ENCODE measurements at places on chromosomes 2 and 18.

DNA sequence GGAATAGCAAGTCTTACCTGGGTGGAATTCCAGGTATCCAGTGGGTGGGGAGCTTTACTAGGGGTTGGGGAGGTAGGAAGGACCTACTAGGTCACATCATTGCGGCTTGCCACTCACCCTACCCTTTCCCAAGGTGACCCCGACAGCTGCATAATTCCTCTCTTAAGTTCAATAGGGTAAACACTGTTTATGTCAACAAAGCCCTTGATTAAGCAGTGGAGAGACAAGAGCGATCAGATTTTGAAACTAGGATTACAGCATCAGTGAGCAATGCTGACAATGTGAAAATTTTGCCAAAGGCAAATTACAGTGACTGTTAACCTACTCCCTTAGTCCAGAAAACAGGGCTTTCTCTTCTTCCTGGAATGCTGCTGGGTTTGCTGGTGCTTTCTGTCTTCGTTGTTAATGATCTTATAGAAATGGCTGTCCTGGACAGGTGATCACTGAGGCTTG is 14.5 kb downstream of the SLC19A3 start:
- DNase-seq, result no peak

- DNase-seq, result no peak
Observed at GRCh38 chr2:241904011-241904718, 34.6 kb downstream of the RTP5 start.

- DNase-seq, result no peak
Observed at GRCh38 chr2:102050854-102051391, 59.2 kb downstream of the IL1R2 start.

GRCh38 chr2:17643031-17643615 is 102.6 kb downstream of the VSNL1 start:
- DNase-seq, result peak; percentile 36

- no peak for DNase-seq
Observed at GRCh38 chr18:3689986-3690763, 240.2 kb downstream of the TGIF1 start.

DNA sequence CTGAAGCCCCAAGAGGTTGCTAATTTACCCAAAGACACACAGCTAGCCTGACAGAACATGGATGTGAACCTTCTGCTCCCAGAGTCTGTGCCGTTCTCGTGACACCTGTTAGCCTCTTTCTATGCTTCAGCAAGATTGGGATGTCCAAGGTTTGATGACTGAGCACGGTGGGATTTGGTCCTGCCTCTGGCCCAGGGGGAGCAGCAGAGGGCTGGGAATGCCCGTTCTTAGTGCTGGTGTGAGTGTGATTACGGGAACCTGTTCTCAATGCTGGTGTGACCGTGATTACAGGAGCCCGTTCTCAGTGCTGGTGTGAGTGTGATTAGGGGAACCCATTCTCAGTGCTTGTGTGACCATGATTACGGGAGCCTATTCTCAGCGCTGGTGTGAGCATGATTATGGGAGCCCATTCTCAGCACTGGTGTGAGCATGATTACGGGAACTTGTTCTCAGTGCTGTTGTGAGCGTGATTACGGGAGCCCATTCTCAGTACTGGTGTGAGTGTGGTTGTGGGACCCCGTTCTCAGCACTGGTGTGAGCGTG is 67.3 kb upstream of the SNTG2 start:
- no peak for DNase-seq

DNA sequence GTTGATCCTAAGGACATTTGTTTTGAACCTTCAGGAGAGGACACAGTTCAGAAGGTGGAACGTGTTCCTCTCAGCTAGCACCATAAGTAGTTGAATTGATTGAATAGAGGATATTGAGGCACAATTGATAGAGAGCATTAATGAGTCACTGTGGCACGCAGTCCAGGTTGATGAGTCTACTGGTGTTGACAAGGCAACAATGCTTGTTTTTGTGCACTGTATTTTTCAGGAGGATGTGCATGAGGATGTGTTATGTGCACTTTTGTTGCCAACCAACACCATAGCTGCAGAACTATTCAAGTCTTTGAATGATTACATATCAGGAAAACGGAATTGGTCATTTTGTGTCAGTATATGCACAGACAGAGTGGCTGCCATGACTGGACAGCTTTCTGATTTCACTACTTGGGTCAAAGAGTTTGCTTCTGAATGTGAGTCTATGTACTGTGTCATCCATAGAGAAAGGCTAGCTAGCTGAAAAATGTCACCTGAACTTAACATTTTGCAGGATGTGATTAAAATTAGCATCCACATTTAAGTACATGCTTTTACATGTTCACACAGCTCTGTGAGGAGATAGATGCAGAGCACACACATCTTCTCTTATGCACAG is 140.1 kb upstream of the B3GNT2 start:
- DNase-seq, result no peak

DNA sequence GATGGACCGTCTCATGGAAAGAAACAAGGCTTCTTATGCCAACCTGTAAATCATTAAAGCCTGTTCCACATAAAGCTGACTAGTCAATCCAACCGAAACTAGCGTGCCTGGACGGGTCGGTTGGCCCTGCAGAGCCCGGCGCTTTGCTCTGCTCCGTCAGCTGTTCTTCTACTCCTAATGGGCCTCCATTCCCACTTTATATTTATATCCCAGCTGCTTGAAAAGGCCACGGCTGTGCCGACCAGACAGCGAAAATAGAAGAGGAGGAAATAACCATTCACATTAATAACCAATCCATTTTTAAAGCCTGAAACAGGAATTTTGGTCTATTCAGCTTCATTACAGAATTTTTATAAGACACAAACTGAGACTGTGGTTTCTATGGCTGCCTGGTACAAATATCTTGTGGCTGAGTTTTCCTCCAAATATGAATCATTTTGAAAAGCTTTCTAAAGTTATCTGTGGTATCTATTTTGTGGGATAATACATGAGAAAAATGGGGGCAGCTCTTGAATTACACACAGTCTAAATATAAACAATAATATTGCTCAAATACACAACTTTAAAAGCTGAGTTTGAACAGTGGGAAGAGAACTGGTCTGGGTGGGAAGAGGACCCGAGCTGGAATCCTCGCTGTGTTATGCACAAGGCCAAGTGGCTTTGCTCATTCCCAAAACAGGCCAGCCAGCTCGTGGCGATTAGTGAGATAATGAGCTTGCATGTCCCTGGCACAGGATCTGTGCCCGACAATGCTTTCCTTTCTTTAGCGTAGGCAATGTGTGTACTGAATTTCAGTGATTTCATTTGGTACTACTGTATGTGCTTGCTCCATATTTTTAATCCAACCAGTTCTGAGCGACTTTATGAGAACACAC is 10.5 kb upstream of the FAM124B start:
- DNase-seq, result no peak

- DNase-seq, result no peak
Observed at GRCh38 chr2:7479603-7480002, 562.4 kb downstream of the RNF144A start.

- DNase-seq, result no peak
Observed at GRCh38 chr18:77320971-77321559, 71.4 kb downstream of the GALR1 start.

DNA sequence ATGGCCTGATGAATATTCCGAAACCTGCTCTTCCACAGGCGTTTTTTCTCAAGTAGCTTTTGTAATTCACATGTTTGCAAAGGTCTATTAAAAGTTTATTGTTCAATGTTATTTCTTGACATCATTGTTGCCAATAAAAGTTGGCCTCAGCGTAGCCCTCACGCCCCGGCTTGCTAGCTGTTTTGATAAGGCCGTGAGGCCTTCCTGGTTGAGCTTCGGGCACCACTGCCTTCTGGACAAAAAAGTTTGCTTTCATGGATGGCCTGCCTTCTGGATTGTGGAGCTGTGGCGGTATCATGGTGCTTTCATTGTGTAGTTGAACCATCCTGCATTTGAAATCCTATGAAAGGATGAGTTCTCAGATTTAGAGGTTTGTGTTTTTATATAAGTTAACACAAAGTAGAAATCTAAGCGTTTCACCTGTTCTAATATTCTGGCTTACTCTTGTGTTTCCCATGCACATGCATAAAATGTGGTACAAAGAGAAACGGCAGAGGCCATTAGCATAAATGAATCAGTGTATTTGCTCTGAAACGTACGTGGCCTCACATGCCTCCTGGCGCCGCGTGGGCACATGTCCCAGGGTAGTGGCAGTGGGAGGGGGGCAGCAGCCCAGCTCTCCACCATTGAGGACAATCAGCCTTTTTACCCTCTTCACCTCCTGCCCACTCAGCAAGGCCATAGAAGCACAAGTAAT is 134.5 kb downstream of the NCK2 start:
- DNase-seq, result no peak

DNA sequence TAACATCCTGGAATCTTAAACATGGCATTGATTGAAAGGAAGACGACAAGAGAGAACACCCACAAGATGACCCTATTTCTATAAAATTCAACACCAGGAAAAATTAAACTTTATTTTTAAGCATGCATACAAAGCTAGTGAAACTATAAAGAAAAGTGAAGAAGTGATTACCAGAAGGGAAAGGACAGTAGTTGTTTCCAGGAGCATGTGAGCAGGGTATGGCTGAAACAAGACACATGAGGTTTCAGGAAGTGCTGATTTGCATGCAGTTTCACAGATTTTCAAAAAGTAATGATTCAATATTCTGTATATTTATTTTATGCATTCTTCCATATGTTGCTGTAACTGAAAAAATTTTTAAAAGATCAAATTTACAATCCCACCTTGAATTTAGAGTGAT is 24.6 kb upstream of the DAW1 start:
- DNase-seq, result no peak

DNA sequence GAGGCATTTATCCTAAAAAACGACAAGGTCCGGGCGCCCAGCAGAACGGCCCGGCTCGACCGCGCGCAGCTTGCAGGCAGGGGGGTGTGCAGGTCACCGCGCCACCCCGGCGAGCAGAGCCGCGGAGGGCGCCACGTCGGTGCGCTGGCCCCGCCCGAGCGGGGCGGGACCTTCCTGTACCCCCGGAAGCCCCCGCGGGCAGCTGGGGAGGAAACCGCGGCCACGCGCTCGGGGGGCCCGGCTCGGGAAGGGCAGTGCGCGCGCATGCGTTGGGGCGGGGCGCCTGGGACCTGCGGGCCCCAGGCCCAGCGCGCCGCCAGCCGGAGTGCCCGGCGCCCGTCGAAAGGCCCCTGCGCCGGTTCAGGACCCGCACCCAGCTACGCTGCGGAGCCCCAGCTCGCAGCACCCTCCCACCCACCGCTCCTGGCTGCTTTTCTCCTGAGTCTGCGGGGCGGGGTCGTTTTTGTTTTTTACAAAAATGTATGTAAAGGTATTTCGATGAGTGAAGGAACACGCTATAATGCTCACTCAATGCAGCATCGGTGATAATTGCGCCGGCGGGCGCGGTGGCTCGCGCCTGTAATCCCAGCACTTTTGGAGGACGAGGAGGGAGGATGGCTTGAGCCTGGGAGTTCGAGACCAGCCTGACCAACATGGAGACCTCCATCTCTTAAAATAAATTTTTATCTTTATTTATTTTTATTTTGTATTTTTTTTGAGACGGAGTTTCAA is 47.7 kb upstream of the POMC start:
- no peak for DNase-seq

GRCh38 chr2:24969784-24970183 is 2.0 kb downstream of the DNAJC27 start:
- no peak for DNase-seq

DNA sequence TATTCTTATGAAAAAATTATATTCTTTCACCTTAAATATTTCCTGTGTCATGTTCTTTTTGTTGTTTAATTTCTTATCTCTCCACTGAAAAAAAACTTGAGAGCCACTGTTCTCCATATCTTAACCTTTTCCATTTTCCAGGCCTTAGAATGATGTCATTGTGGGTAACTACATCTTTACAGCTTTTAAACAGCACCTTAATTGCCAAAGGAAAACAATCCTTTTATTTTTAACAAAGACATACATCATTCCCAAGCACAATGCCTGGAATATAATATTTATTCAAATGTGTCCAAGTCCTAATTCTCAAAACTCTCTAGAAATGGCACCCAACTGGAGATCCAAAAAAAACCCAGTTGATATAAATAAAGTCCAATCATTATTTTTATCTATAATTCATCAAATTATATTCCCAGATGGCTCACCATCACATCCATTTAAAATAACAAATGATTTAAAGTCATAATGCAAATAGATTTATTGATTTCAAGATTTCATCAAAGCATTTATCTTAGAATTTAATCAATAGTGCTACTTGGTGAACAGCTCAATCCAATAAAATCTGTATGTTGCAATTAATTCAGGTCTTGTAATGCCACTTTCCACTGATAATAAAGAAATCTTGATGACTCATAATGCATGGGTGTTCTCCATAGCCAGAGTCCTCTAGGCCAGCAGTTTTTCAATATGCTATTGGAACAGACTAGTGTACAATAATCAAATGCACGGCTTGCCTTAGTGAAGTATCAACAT is 107.1 kb upstream of the MAPRE2 start:
- DNase-seq, result no peak

GRCh38 chr2:231241755-231242507 is 43.5 kb downstream of the ARMC9 start:
- no peak for DNase-seq

GRCh38 chr18:75213611-75214331 is 3.2 kb downstream of the TSHZ1 start:
- no peak for DNase-seq

DNA sequence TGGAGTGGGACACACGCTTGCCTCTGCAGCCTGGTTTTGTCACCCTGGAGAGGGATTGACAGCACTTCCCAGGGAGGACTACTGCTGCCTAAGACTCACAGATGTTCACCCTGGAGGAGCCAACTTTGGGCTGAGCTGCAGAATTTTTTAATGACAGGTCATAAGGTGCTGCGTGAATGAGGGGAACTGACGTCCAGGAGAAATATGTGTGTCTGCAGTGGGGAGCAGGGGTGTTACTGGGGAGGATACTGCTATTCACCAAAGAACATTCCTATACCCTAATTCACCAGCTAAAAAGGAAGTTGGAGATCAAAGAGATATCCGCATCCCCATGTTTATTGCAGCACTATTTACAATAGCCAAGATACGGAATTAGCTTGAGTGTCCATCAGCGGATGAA is 144.4 kb downstream of the MGAT5 start:
- DNase-seq, result peak; percentile 5

DNA sequence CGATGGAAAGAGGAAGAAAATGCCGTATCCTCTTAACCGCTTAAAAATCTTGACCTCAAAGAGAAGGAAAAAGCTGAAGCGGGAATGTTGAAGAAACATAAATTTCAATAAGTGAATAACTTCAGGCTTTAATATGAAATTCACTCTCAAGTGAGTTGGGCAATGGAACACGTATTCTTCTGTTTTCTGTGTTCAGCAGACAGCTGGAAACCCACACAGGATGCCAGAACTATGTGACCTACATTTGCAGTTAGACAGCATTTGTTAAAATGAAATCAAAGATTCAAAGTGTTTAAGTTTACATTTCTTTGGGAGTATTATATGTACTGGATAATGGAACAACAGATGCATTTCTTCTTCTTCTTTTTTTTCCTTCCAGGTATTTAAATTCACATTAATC is 80.5 kb upstream of the SPATS2L start:
- no peak for DNase-seq

GRCh38 chr18:27699137-27699536 is 477.8 kb downstream of the CDH2 start:
- DNase-seq, result no peak

- DNase-seq, result no peak
Observed at GRCh38 chr2:17756668-17757067, 2.7 kb downstream of the GEN1 start.

- no peak for DNase-seq
Observed at GRCh38 chr2:42794271-42795046, 2.1 kb upstream of the HAAO start.

- DNase-seq, result no peak
Observed at GRCh38 chr2:162839419-162839818, 852 bp upstream of the KCNH7 start.

GRCh38 chr2:35339211-35339610 is 1016.4 kb upstream of the CRIM1 start:
- no peak for DNase-seq

Measured in T1000 (cell line).